Calu3 (cell line): ENCODE measurements at places on chromosomes 7 and 10.
A peak's percentile ranks its signal among the peaks of the same experiment; 100 is the strongest.

DNA sequence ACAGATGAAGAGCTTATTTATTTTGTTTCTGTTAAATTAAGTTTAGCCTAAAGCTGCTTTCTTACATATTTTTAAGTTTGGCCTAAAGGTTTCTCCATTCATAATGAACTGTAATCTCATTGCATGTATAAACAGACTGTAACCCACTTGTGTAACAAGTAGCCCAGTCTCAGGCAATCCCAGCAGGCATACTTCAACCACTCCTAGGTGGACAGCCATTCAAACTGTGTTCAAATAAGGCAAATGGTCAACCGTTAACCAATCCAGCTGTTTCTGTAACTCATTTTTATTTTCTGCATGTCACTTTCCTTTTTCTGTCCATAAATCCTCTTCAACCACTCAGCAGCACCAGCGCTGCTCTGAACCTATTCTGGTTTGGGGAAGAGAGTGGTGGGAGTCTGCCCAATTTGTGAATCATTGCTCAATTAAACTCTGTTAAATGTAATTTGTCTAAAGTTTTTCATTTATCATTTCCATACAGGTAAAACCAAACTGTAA is 35.9 kb downstream of the PHYHIPL start:
- peaks cover 59% of the 10 kb centered on the region for H3K27me3 ChIP-seq
- DNase-seq: no peak
- no peaks in the 10 kb centered on the region for H3K36me3 ChIP-seq
- H3K4me3 ChIP-seq: no peak overlapping the region
- no peaks in the 10 kb centered on the region for H3K4me1 ChIP-seq

DNA sequence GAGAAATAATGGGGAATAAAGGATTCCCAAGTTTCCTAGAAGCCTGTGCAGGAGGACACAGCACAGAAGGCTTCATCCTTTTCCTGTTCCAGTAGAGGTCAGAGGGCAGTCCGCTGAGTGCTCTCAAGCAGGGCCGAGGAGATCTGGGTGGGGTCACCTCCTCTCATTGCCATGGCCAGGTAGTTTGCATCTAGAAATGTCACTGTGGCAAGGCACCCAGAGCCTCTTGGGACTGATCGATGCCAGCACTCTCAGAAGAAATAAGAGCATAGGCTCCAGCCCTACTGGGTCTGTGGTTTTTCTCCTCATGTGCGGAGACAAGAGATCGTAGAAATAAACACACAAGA is 7.9 kb downstream of the NUB1 start:
- H3K27me3 ChIP-seq: no peaks in the 10 kb centered on the region
- peak; percentile 6 for DNase-seq
- H3K36me3 ChIP-seq: peaks cover 29% of the 10 kb centered on the region
- peak overlapping the region; percentile 83 for H3K27ac ChIP-seq
- peak overlapping the region; percentile 69 for H3K4me3 ChIP-seq
- peaks cover 27% of the 10 kb centered on the region for H3K4me1 ChIP-seq

GRCh38 chr7:155743177-155743576 is 69.1 kb downstream of the SHH start:
- H3K27ac ChIP-seq: no peak overlapping the region
- no peaks in the 10 kb centered on the region for H3K27me3 ChIP-seq
- no peak for DNase-seq
- no peak overlapping the region for H3K4me3 ChIP-seq
- H3K36me3 ChIP-seq: peaks cover 59% of the 10 kb centered on the region
- no peaks in the 10 kb centered on the region for H3K4me1 ChIP-seq

GRCh38 chr7:111408724-111409123 is 153.6 kb downstream of the IMMP2L start:
- no peak for DNase-seq
- H3K4me3 ChIP-seq: no peak overlapping the region
- H3K27ac ChIP-seq: no peak overlapping the region
- no peaks in the 10 kb centered on the region for H3K27me3 ChIP-seq
- H3K36me3 ChIP-seq: no peaks in the 10 kb centered on the region

DNA sequence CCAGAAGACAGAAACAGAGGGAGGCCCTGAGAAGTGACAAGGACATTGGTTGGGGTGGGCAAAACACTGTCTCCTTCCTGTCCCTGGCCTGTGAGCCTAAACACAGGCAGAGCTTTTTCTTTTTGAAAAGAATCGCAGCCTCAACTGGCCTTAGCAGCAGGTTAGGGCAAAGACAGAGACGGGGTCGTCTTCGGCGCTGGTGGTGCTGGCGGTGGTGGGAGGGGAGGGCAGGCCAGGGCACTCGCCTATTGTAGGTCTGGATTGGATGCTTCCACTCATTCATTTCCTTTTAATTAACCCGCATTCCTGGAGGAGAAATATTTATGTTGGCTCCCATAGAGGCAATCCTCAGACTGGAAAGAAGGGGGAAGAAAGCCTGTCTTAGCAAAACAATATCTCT is 22.6 kb downstream of the WNT8B start:
- no peaks in the 10 kb centered on the region for H3K4me1 ChIP-seq
- H3K27ac ChIP-seq: no peak overlapping the region
- DNase-seq: no peak
- H3K36me3 ChIP-seq: peaks cover 8% of the 10 kb centered on the region
- H3K4me3 ChIP-seq: no peak overlapping the region

DNA sequence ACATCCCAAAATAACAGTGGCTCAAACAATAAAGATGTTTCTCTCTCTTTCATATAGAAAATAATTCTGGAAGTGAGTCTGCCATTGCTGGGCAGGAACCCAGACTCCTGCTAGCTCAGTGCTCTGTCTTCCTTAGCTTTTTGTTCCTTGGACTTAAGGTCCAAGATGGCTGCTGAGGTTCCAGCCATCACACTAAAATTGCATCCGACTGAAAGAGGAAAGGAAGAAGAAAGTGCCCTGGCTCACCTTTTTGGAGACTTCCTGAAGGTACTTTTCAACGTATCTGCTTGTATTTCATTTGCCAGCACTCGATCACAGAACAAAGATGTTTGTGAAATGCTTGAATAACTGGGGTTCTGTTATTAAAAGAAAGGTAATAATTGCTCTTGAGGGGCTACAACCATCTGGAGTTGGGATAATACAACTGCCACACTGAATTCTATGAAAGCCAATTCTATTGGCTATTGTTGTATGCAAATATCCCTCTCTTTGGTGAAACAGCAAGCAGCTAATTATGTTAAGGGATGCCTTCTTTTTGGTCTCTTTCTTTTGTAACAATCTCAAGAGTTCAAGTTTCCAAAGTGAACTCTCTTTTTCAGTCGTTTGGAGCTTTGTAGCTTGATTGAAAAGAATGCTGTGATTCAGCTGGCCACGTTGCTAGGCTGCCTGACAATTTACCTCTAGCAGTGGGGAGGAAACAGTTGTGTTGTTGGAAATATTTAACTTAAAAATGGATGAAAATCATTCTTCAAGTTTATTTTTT is 83.9 kb downstream of the BAMBI start:
- no peak overlapping the region for H3K27ac ChIP-seq
- no peaks in the 10 kb centered on the region for H3K27me3 ChIP-seq
- no peak overlapping the region for H3K4me3 ChIP-seq
- H3K36me3 ChIP-seq: no peaks in the 10 kb centered on the region

GRCh38 chr7:103065667-103066066 is 8.9 kb downstream of the FBXL13 start:
- H3K4me3 ChIP-seq: no peak overlapping the region
- H3K36me3 ChIP-seq: no peaks in the 10 kb centered on the region
- H3K27ac ChIP-seq: no peak overlapping the region
- peak; percentile 67 for DNase-seq
